ENCODE measurements at places on chromosomes 7 and 10. TPM values are rescaled to one million over a fixed set of nuclear protein-coding genes. Genes with fewer than 3 reads are reported as not detected.

GRCh38 chr10:112981553-112981952, 31.5 kb downstream of the TCF7L2 start:
- DNase-seq: no peak

MLXIPL gene
- not detected for total RNA-seq

TAS2R60 gene
- not detected for total RNA-seq

GRCh38 chr7:8724080-8724718, 290.8 kb downstream of the NXPH1 start:
- no peak for DNase-seq

DNA sequence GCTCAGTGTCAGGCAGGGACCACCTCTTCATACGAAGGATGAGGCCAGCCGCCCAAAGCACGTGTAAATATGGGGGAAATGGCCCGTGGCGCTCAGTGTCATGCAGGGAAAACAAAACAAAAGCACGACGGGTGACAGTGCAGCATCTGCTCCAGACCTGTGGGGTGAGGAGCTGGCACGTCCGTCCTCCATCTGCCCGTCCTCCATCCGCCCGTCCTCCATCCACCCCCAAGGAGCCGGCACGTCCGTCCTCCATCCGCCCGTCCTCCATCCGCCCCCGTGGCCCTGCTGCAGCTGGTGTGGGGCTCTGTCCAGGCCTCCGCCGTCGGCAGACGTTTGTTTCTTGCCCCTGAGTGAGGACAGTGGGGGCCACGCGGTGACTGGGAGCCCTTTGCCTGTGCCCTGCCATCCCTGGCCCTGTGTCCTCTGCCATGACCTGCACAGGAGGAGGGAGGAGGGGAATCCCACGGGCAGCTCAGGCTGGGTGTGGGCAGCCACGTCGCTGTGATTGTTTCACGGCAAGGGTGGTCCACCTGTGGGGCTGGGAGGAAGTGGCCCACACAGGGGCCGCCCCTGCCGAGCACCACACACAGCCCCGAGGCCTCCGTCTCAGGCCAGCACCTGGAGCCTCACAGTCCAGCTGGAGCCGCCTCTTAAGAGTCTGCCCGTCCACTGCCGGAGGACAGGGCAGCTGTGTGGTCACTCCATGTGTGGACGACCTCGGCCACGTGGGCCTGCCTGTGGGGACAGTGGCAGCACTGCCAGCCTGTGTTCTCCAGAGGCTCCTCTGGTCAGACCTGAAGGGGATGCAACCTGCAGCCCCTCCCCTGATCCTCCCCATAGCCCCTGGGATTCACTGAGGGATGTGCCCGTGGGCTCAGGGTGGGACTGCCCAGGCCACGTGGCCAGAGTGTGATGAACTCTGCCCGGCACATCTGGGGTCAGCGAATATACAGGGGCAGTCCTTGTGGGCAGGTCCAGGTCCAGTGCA, 38.2 kb upstream of the DPYSL4 start:
- no peak for DNase-seq

ECHDC3 gene
- total RNA-seq: 12.5 TPM

DNA sequence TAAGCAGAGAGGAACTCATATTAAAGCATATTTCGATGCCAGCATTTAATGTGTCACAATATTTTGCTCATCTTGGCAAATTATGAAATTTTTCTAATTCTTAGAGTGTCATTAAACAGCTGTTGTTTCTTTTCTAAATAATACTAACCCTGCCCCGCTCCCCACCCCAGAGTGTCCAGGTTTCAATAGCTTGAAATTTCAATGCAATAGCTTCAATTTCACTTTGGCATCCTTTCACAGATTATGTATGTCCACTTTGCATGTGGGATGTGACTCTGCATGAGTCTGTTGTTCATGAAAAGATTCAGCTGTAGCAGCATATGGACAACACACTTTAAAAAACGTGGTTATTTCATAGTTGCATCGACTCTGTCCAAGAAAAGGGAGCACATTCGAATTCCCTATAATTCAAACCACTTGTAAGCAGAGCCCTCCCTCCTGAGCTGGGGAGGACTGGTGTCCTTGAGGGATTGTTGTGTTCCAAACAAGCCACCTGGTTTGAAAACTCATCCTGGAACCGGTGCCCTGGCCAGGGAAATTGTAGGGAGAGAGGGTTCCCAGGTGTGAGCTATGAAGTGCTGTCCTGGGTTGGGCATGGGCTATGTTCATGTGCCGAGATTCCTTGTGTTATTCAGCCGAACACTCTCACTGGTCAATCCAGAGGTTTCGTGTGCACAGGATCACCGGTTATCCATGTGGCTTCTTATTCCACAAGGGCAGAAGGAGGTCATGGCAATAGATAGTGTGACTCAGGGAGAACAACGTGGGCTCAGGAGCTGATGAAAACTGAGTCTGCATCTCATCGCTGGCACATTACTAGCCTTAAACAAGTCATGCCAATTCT, 64.6 kb upstream of the CREB5 start:
- no peak for DNase-seq

- DNase-seq: no peak
These were observed 3.5 kb downstream of the LDB1 start for GRCh38 chr10:102116656-102117055.

DNA sequence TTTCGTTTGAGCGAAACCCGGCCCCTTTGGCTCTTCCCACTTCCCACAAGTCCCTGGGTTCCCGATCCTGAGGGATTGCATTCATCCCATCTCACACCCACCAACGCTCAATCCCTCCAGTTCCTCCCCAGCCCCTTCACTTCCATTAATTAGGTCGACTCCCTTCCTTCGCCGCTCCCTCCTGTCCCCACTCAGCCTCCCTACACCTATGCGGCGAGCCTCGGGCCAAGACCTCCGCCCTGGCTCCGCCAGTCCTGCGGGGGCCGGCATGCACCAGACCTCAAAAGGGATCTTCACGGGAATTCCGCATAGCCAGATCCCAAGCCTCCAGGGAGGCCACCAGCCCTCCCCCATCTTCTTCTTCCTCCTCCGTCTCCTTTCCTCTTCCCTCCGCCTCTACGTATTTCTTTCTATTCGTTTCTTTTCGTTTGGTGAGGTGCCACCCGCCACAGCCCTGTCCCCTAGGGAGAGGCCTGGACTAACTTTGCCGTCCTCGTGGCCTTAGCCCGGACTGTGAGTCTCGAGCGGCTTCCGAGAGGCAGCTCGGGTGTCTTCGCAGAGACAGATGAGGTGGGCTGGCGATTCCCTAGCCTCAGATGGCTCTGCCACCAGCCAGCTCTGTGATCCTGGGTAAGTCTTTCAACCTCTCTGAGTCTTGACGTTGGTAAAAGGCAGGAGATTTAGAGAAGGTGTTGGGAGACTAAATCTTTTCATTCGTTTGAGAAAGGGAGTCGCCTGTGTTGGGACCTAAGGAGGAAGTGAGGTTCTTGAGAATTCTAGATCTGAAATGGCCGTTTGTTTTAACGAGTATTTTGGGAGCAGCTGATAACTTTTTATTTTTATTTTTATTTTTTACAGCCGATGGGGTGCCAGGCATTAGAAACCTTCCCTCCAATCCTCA, 8.1 kb upstream of the LBX1 start:
- no peak for DNase-seq

ACBD5 gene
- 19.8 TPM for total RNA-seq

- DNase-seq: no peak
These were observed 15.6 kb upstream of the VSIR start for GRCh38 chr10:71788954-71789353.

Measured in activated B cell treated with CpG ODN at 0.5 μM for 24 hours (primary cell).